ENCODE measurements at places on chromosomes 2 and 18. TPM values are rescaled to one million over a fixed set of nuclear protein-coding genes. Genes with fewer than 3 reads are reported as not detected.

TEX44 gene
- total RNA-seq, result not detected

FIGN gene
- total RNA-seq, result under 0.01 TPM

PID1 gene
- total RNA-seq, result 0.25 TPM

SERPINB3 gene
- not detected for total RNA-seq

SERPINB11 gene
- total RNA-seq, result not detected

Data from dermis microvascular lymphatic vessel endothelial cell (primary cell).